ENCODE measurements at places on chromosomes 11 and 22. TPM values are rescaled to one million over a fixed set of nuclear protein-coding genes. Genes with fewer than 3 reads are reported as not detected.

GRCh38 chr11:45606514-45607281 lies 58.7 kb downstream of the CHST1 start:
- no peak overlapping the region for H3K27ac ChIP-seq
- no peaks in the 10 kb centered on the region for H3K36me3 ChIP-seq
- no peak for DNase-seq
- H3K27me3 ChIP-seq, result peaks cover 14% of the 10 kb centered on the region
- H3K4me3 ChIP-seq, result no peak overlapping the region

GRCh38 chr11:11789735-11790369 lies 51.9 kb upstream of the USP47 start:
- H3K4me1 ChIP-seq, result no peaks in the 10 kb centered on the region
- no peaks in the 10 kb centered on the region for H3K36me3 ChIP-seq
- H3K27me3 ChIP-seq, result peaks cover 3% of the 10 kb centered on the region
- no peak overlapping the region for H3K4me3 ChIP-seq
- DNase-seq, result no peak

GRCh38 chr22:24165673-24166072 lies 15.6 kb upstream of the SUSD2 start:
- H3K27me3 ChIP-seq, result no peaks in the 10 kb centered on the region
- H3K4me1 ChIP-seq, result peaks cover 11% of the 10 kb centered on the region

DNA sequence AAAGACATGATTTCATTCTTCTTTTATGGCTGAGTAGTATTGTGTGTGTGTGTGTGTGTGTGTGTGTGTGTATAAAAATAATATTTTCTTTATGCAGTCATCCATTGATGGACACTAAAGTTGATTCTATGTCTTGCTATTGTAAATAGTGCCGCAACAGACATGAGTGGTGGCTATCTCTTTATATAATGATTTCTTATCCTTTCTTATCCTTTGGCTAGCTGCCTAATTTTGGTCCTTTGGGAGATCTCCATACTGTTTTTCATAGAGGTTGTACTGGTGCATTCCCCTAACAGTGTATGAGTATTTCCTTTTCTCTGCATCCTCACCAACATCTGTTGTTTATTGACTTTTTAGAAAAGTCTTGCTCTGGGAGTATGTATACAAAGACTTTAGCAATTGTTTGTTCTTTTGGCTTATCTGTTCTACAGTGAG lies 107.0 kb downstream of the STIM1 start:
- no peak for DNase-seq
- peaks cover under 1% of the 10 kb centered on the region for H3K36me3 ChIP-seq
- H3K4me1 ChIP-seq, result peaks cover 13% of the 10 kb centered on the region
- H3K4me3 ChIP-seq, result no peak overlapping the region
- no peak overlapping the region for H3K27ac ChIP-seq

The HOATZ gene
- not detected for total RNA-seq

The CEP126 gene
- total RNA-seq, result 1.2 TPM

The ALDH3B2 gene
- not detected for total RNA-seq
